Vagina (tissue), 2 donors: ENCODE measurements at places on chromosomes 1 and 21.

GRCh38 chr21:17746920-17747319 lies 72.2 kb downstream of the C21orf91 start:
- DNase-seq, result no peak

GRCh38 chr1:116311756-116312680 lies 61.0 kb upstream of the ATP1A1 start:
- DNase-seq, result no peak

GRCh38 chr1:214013614-214014377 lies 26.0 kb downstream of the PROX1 start:
- no peak for DNase-seq

DNA sequence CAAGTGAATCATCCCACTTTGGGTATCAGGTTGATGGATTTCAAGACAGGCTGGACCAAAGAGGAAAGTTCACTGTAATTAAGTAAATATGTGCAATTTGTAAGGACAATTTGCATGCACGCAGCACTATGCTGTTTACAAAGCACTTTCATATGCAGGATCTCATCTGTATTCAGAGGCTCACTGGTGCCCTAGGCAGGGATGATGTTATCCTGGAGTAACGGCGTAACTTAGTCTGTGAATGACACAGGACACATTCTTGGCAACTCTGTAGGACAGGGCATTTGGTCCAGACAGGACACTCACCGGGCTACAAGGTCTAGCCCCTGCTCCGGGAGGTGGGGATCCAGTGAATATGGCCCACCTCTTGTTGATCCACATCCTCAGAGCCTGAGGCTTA lies 365.4 kb upstream of the DUSP10 start:
- no peak for DNase-seq

DNA sequence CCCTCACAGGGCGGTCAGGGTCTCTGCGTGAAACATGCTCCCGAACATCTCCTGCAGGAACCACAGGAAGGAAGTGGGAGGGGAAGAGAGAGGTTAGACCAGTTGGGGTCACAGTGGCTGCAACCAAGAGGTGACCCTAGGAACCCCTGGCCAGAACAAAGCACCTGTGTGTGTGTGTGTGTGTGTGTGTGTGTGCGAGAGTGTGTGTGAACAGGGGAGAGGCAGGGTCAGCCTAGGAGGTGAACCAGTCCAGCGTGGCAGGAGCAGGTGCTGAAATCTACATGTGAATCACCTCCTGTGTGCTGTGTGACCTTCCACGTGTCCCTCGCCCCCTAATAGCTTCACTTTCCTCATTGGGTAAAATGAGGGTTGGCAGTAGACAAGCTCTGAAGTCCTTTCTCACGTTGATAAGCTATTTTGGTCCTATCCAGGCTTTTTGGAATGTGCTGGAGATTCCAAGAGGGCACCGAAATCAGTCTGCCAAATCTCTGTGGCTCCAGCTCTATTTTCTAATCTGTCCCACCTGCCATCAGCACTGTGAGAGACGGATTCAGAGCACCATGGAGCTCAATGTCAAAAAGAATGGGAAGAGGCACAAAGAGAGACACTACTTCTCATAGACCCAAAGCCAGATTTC lies 27.8 kb downstream of the SLC26A9 start:
- DNase-seq, result peak; percentile 74

DNA sequence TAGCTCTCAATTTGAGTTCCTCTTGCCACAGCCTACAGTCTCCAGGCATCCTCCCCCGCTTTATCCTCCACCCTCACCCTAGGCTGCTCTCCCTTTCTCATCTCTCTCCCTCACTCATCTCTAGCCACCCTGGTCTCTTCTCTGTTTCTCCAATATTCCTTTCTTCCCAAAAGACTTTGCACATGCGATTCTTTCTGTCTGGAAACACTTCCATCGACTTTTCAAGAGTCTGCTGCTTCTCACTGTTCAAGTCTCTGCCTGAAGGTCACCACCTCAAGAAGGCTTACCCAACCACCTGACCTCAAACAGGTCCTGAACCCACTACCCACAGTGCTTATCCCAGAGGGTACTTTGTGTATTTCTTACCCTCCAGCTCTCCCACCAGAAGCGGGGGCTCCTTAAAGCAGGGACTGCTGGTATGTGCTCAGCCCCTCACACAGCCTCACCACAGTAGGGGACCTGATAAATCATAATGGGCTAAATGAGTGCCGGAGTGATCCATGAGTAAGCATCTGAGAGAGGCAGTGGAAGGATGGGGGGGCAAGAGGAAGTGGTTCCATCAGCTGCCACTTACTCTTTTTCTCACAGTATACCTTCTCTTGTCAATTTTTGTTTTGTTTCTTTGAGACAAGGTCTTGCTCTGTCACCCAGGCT lies 14.3 kb upstream of the KRTAP19-8 start:
- no peak for DNase-seq

GRCh38 chr1:226425431-226426031 lies 17.6 kb upstream of the PARP1 start:
- no peak for DNase-seq

GRCh38 chr1:114462341-114462740 lies 48.7 kb downstream of the TRIM33 start:
- no peak for DNase-seq

- DNase-seq, result no peak
These were observed 4.3 kb downstream of the OSBPL9 start for GRCh38 chr1:51621161-51621560.

- DNase-seq, result no peak
These were observed 73.2 kb upstream of the CNIH3 start for GRCh38 chr1:224542783-224543440.

DNA sequence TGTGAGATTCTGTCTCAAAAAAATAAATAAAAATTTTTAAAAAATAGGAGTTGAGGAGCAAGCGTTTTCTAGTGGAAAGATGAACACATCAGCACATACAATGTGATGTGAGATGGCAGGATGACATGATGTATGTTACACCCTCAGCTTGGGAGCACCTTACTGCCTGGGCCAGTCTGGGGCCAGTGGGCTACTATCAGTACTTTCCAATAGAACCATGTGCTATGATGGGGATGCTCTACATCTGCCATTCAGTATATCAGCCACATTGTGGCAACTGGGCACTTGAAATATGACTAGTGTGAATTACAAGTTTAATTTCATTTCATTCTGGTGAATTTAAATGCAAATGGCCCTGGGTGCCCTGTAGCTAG lies 156.0 kb downstream of the PGBD5 start:
- DNase-seq, result no peak

DNA sequence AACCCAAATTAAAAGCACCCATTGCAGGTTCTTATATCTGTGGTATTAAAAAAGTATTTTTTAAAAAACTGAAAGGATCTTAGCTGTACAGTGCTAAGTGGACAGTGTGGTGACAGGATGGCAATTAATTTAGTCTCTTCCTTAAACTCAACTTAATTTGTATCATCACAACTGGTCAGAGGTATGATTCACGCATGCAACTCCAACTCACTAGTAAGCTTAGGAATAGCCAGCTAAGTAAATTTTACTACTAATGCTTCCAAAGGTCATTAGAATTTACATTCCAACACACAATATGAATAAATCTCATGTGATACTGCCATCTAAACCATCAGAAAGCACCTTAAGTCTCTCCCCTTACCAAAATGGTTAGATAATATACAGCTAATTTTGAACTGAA lies 35.4 kb downstream of the ENAH start:
- DNase-seq, result no peak

DNA sequence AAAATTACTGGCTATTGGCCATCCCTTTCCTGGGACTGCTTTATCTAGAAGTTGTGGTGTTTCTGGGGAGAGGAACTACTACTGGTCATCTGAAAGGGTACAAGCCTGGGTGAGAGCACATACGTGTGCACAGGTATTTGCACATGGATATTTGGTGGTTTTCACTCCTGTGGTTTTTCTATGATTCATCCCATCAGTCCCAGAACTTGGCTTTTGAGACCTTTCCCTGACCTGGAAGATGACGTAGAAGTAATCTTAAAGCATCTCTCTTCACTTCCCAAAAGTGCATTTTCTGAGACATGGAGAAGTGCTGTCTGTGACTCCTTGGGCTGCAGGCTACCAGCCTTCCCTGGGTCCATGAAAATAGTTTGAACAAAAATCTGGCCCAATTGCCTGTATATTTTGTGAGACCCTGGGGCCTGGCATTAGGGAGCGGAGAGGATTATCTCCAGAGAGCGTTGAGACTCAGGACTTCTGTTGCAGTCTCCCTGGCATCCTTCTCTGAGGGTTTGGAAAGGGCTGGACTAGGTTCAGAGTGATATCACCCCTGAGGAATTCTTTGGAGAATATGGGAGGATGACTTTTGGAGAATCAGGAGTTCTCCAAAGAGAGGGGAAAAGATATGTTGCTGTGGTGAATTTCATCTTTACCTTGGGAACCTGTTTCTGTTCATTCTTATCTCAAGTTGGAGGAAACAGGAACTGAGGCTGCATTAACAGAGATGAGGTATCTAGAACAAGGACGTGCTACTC lies 130.8 kb downstream of the NOS1AP start:
- no peak for DNase-seq

GRCh38 chr1:47663286-47663685 lies 225.4 kb downstream of the FOXD2 start:
- DNase-seq, result peak; percentile 31

DNA sequence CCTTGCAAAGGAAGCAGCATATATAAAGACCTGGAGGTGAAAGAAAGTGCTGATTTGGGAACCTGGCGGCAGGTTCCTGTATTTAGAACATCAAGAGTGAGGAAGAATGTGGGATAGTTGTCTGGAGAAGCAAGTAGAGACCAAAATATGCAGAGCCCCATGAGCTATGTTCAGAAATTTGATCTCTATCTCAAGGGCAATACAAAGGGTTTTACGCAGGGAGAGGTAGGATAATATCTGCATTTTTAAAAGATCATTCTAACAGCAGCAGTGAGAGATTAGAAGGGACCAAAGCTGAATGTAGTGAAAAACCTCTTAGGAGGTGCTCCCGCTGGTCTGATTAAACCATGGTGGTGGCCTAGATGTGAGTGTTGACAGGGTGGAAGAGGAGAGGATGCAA lies 453.9 kb upstream of the PKN2 start:
- DNase-seq, result no peak

GRCh38 chr1:25858494-25858893 lies 763 bp downstream of the AUNIP start:
- DNase-seq, result no peak

- DNase-seq, result no peak
These were observed 204.4 kb downstream of the GIPC2 start for GRCh38 chr1:78250201-78250600.

- no peak for DNase-seq
These were observed 927.9 kb upstream of the B3GALT2 start for GRCh38 chr1:194114288-194114687.

DNA sequence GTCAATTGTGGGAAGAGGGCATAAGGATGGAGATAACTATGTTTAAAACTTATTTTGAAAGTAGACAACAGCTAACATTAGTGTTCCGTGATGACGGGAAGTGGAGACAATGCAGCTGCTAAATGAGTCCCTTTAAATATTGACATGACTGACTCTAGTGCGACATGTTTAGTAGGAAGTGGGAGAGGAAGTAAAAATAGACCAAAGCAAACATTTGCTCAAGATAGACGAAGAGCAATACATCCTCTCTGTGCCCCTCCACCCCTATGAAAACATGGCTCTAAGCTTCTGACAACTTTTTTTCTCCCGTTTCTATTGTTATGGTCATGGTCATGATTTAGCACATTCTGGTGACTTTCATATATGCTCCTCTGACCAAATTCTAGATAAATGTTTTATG lies 60.0 kb upstream of the HMCN1 start:
- no peak for DNase-seq

DNA sequence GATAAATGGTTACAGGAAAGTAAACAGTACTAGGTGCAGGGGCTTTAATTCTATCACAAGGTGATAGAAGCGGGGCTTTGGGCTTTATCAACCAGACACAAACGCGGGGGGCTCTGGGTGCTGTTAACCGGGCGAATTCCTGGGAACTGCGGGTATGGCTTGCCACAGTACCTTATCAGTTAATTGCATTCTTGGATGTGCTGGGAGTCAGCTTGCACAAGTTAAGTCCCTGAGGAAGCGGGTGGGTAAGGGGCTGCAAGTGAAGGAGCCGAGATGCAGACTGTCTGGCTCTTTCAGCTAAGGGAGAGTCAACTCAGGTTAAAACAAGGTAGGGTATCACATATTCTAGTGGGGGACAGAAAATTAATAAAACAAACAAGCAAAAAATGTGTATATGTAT lies 661 bp downstream of the GBP4 start:
- DNase-seq, result no peak

DNA sequence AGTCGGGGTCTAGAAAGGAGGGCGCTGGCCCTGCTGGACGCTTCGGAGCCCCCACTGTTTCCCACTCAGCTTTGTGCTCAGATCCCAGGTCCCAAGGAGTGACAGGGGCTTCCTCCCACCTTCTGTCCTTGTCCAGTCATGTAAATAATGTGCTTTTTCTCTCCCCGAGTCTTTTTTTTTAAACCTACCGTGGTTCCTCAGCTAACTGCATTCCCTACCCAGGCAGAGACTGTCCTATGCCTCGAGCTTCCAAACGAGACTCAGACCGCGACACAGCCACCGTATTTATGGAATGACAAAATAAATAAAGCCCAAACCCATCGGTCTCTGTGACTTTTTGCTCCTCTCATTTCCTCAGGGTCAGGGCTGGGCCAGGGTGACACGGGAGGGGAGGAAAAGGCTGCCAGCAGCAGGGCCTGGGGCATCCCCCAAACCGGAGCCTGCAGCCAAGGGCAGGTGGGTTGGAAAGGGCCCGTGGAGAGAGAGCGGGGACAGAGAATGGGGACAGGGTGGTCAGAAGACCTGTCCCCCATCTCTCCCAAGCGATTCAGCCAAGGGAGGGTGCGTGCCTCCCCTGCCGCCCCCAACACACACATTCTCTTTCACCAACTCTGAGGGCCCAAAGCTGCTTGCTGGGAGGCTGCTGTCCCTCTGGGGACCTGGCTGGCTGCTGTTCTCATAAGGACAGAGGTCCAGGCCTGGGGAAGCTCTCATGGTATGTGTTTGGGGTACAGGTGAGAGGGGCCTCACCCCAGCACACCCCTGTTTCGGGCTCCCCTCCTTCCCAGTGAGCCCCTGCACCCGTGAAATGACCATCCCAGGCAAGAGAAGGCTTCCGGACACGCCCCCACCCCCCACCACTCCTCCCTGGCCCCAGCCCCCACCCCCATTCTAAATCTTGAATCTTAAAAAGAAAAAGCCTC lies 55.4 kb downstream of the KCNAB2 start:
- no peak for DNase-seq

DNA sequence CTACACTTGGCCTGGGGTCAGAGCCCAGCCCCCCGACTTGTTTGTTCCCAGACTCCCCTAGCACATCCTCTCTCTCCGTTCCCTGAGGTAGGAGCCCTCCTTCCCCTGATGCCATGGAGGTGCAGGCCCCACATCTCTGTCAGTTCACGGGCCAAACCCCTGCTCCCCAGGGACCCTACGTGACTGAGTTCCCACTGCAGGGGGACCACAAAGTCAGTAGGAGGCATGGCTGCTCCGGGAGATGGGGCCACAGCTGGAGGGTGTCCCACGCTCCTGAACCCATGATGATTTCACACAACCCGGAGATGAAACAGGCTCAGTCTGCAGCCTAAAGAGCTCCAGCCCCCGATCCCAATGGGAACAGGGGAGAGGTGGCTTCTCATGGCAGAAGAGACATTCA lies 272.2 kb downstream of the NPHP4 start:
- DNase-seq, result no peak
